ENCODE measurements at places on chromosomes 12 and 14.

DNA sequence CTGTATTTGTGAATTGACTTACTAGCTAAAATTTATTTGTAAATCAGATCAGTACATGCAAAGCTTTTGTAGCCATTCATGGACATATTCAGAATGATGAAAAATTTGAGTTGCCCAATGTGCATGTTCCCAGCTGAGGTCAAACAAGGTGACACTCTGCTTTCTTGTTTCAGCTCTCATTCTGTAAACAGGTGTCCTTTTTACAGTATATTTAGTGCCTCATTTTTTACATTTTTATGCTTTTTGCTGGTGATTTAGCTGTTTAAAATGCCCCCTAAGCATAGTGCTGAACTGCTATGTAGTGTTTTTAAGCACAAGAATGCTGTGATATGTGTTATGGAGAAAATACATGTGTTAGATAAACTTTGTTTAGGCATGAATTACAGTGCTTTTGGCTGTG is 76.3 kb downstream of the MIA2 start:
- DNase-seq: no peak

DNA sequence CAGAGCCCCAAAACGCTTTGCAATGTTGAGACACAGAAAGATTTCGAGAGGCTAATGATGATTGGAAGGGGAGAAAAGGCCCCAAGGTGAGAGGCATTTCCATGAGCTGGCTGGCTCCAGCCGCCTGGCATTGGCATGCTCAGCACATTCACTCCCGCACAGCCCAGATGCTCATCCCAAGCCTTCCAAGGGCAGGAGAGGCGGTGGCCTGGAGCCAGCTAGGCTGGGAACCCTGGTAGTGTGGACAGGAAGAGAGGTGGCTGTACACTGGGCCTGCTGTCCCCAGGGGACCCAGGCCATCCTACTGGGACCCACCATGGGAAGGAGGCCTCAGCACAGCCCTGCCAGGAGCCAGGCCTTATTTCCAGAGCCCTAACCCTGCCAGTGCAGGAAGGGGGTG is 72.2 kb downstream of the SPTB start:
- DNase-seq: no peak

- DNase-seq: no peak
These were observed 70.8 kb upstream of the TMCC3 start for GRCh38 chr12:94721173-94721572.

DNA sequence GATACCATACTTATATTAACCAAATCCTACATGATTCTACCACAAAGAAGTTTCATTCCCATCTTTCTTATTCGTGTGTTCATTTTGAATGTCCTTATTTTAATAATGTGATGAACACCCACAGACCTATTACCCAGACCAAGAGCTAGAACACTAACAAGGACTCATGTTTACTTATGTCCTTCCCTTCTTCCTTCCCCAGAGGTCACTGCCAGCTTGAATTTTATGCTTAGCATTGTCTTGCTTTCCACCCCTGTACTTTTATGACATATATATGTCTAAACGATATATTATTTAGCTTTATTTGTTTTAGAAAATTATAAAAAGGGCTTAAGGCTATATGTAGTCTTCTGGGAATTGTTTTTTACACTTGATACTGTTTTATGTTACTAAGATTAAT is 238.6 kb downstream of the LRIG3 start:
- DNase-seq: no peak

DNA sequence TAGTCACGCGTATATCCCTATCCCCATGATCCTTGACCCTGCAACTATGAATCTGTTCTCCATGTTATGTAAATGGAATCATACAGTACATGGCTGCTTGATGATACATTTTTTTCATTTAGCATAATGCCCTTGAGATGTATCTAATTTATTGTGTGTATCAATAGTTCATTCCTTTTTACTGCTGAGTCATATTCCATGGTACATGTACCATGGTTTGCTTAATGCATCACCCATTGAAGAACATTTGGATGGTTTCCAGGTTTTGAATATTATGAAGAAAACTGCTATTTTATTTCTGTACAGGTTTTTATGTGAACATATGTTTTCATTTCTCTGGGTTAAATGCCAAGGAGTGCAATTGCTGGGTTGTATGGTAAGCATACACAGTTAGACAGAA is 4.0 kb upstream of the RNASE10 start:
- no peak for DNase-seq

DNA sequence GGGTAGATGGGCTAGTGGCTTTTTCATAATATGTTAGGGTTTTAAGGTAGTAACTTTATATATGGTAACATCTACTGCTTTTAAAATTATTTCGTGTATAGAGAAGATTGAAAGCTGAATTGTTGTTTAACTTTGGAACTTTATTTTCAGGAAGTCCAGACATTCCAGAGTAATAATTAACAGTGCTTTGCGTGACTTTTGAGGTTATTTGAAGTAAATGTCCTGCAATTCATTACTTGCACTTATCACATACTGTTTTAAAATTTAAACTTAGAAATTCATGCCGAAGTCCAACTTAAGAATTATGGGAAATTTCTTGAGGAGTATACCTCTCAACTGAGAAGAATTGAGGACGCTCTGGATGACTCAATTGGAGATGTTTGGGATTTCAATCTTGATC is 3.3 kb downstream of the WASHC4 start:
- no peak for DNase-seq

- DNase-seq: no peak
These were observed 429.1 kb downstream of the FLRT2 start for GRCh38 chr14:85959063-85959462.

- peak; percentile 23 for DNase-seq
These were observed 26.4 kb downstream of the FAM222A start for GRCh38 chr12:109739747-109740693.

DNA sequence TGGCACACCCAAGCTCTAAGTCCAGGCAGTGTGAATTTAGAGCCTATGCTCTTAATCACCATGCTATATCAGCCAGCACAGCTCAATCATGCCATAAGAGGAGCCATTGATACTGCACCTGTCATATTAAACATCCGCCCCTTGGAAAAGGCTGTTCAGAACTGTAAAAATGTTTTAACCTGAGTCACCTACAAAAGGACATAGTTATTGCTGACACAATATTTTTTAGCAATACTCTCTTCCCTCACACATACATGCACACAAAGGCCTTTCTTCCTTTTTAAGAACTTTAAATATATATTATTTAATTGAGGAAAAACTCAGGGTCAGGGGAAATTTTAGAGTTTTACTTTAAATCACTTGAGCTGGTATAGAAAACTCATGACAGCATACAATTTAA is 83.5 kb upstream of the ATXN7L3B start:
- DNase-seq: no peak

GRCh38 chr12:114944736-114945135 is 260.8 kb upstream of the TBX3 start:
- DNase-seq: no peak

DNA sequence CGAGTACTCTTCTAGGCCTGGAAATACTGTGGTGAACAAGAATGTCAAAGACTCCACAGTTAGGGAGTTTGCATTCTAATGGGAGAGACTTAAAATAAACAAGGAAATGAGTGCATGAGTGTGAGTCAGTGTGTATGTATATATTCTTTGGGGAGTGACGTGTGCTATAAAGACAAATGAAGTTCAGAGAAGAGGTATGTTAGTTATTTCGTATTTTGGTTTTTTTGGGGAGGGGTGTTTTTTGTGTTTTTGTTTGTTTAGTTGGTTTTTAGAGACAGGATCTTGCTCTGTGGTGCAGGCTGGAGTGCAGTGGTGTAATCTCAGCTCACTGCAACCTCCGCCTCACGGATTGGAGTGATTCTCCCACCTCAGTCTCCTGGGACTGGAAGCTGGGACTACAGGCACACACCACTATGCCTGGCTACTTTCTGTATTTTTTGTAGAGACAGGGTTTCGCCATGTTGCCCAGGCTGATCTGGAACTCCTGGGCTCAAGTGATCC is 74.3 kb downstream of the SRGAP1 start:
- no peak for DNase-seq

GRCh38 chr12:97177481-97177880 is 270.4 kb downstream of the NEDD1 start:
- DNase-seq: no peak
